ENCODE measurements at places on chromosomes 13 and 19.

DNA sequence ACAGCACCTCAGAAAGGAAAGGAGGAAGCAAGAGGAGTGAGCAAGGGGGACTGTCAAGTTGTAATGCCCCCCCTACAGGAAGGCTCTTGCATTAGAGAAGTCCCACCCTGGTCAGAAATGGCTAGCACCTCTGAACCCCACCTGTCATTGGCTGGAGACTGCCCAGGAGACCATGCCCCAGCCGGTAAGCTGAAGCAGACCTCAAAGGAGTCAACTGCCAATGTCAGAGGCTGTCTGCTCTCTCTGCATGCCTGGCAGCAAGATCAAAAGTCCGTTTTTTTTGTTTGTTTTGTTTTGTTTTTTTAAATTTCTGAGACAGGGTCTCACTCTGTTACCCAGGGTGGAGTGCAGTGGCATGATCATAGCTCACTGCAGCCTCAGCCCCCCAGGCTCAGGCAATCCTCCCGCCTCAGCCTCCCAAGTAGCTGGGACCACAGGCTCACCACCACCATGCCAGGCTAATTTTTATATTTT is 8.1 kb upstream of the BCL3 start:
- no peak for DNase-seq

DNA sequence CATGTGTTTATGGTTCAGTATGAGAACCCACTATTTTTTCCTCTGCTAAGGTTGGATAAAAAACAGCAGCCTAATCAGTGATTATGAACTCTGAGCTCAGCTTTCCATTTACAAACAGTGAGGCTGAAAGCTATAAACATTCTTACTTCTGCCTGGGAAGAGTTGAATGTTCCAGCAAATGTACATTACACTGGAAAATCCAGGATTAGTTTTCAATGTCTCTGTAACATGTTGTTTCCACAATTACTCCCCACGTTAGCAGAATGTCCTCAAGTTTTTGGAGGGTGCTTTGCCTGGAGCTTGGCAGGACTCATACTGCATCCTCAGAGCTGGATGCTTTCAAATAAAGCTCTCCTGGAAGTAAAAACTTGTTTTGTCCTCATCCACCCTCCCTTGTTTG is 150.4 kb downstream of the POSTN start:
- no peak for DNase-seq

DNA sequence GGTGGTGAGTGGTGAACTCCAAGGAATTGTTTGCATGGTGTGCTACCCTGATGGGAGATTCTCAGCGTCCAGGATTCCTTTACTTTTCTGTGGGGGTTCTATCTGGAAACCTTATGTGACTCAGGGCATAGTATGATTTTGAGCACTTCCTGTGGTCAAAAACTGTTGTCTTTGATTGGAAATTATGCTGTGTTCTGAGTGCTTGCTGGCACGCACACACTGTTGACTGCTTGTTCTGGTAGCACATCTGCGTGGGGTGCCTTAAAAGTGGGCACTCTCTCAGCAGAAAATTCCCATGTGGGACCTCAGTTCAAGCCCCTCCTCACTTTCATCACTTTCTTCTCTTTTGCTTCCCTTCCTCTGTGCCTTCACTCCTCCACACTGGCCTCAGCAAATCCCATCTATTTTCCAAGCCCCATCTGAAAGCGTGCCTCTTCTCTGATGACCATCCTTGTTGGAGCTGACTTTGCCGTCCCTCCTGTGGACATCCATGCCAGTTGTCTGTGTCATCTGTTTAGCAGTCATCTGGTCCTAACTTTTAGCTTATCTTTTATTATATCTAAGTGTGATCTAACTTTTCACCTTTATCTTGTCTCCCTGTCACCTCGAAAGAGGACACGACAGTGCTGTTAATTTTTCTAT is 56.4 kb upstream of the NPAS1 start:
- DNase-seq, result no peak

DNA sequence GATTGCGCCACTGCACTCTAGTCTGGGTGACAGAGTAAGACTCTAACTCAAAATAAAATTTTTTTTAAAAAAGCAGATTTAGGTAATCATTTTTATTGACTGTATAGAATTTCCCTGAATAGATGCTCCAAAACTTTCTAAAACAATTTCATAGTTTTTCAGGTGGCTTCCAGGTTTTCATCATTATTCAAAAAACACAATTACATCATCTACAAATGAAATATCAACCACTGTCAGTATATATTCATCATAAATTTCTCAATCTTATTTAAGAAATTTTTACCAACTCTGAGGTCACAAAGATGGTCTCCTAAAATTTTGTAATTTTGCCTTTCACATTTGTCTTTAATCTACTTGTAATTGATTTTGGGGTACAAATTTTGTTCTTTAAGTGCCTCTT is 48.1 kb downstream of the ZC3H13 start:
- no peak for DNase-seq

DNA sequence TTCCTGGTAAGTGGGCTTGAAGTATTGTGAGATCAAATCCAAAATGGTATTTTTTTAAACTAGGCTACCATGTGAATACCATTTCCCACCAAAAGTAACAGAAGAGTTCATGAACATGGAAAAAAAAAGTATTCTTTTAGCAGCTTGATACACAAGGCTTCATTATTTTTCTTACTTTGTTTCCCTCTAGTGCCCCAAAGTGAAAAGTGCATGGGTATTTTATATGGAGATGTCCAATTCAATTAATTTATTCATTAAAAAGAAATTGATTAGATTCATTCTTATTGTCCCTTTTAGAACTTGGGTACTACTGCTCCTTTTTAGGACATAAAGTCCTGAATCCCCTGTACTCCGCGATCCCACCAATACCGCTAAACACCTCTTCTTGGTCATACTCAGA is 28.6 kb upstream of the SCEL start:
- DNase-seq, result no peak

GRCh38 chr19:51331193-51331592 is 10.7 kb downstream of the VSIG10L start:
- DNase-seq, result no peak

DNA sequence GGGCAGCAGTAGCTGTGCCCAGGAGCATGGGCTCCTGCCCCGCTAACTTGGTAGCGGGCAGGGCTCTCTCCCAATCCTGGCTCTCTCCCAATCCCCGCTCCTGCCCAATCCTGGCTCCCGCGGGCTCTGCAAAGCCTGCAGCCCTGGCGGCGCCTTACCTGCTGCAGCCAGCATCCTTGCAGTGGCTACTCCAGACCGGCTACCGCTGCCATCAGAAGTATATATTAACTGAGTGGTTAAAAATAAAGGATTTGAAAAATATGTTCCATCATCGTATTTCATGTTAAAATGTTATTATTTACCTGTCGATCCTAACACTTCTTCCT is 698.2 kb downstream of the SLITRK1 start:
- DNase-seq, result no peak

DNA sequence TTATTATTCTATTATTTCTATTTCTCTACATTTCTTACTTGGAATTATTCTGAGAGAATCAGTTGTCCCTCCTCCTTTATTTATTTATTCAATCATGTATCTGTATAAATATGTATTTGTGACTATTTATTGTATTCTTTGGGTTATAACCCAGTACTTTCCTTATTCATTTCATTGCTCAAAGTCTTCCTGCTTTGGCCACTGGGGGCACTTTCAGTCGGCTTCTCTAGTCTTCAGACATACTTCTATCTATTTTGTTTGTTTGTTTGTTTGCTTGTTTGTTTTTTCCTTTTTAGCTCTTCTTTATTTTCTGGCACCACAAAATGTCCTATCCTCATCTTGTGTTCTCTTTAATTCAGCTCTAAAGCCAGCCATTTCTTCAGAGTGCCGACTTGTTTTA is 260.4 kb downstream of the NALCN start:
- no peak for DNase-seq

- DNase-seq, result no peak
Measured at GRCh38 chr13:105410602-105411001, 1124.9 kb downstream of the EFNB2 start.

- DNase-seq, result no peak
Measured at GRCh38 chr19:15431396-15432017, 12.7 kb upstream of the AKAP8L start.

- no peak for DNase-seq
Measured at GRCh38 chr13:21949818-21950429, 279.1 kb downstream of the FGF9 start.

DNA sequence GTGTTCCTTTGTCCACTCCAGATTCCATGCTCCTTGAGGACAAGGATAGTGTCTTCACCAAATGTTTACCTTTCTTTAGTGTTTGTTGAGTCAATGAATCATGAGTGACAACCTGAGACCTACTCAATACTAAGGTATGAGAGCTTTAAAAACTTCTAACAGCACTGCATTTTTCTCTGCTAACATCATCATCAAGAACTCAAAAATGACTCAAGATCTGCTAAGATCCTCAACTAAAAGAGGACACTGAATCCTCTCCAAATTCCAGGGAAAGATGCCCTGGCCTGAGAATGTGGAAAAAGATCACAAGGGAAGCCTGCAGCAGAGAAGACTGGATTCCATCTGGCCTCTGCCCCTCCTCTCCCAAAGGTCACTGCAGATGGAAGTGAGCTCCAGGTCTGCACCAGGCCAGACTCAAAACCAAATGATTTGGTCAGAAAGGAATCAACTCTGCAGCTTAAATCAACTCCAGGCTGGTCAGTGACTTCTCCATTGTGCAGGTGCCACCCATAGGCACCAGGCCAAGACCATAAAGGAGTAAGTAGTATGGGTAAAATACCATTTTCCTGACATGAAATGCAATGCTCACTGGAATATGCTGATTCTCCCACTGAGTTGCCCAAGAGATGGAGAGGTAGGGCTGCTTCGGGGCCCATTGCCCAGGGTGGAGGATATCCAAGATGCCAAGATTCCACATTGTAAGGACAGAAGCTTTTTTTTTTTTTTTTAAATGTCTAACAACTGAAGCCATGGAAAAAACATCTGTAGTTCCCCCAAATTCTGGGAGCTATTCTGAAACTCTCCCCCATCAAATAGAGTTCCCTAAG is 89.5 kb upstream of the DOCK9 start:
- no peak for DNase-seq

Measured in LNCaP clone FGC (cell line).